Stimulated activated CD4-positive, alpha-beta T cell treated with anti-CD3 and anti-CD28 coated beads, Interleukin-12 subunit alpha, Interleukin-12 subunit beta, amount 100 ng/mL, for 48 hours (primary cell): ENCODE measurements at places on chromosomes 5 and 9.

DNA sequence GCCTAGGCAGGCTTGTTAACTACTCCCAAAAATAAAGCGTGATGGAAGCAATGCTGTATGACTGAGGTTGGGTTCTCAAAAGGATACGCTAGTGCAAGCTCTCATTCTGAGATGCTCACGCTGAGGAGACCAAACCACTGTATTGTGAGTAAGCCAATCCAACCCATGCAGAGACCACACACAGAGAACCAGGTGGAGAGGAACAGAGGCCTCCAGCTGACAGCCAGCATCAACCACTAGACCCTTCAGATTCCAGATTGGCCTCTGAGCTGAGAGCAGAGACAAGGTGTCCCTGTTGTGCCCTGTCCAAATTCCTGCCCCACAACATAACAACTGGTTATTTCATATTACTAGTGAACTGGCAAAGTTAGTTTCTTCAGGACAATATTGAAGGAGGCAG, 4.5 kb downstream of the TSTD2 start:
- no peak for DNase-seq

GRCh38 chr9:5630081-5630507, 1.2 kb downstream of the RIC1 start:
- no peak for DNase-seq

- peak; percentile 72 for DNase-seq
These were observed 12.5 kb downstream of the OR2S2 start for GRCh38 chr9:35945341-35946018.

GRCh38 chr5:140402258-140403074, 833 bp downstream of the ANKHD1 start:
- DNase-seq: peak; percentile 40

DNA sequence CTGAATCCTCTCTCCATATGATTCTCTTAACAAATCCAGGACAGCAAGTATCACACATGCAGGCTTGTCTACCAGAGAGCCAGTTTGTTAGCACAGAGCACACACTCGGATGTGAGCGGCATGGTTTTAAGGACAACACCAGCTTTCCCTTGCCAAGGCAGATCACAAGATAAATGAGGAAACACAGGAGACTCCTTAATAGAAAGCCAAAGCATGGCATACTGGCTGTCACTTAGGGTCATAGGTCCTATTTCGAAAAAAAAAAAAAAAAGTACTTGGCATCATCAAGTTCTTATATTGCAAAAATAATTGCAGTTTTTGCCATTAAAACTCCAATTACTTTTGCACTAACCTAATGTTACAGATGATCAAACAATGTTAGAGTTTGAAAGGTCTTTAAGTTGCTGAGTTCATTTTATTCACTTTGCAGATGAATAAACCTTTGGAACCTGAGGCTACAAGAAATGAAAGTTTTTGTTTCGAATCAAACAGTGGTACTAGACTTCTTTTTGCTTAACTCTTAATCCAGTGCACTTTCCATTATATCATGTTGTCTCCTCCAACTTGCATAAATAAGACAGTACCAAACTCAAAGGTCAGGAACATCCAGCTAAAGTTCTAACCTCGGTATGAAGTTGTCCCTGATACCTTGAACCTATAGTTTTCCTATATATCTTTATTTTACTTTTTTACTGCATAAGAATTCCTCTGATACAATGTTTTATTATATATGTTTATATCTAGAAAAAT, 138.5 kb downstream of the MPDZ start:
- no peak for DNase-seq

DNA sequence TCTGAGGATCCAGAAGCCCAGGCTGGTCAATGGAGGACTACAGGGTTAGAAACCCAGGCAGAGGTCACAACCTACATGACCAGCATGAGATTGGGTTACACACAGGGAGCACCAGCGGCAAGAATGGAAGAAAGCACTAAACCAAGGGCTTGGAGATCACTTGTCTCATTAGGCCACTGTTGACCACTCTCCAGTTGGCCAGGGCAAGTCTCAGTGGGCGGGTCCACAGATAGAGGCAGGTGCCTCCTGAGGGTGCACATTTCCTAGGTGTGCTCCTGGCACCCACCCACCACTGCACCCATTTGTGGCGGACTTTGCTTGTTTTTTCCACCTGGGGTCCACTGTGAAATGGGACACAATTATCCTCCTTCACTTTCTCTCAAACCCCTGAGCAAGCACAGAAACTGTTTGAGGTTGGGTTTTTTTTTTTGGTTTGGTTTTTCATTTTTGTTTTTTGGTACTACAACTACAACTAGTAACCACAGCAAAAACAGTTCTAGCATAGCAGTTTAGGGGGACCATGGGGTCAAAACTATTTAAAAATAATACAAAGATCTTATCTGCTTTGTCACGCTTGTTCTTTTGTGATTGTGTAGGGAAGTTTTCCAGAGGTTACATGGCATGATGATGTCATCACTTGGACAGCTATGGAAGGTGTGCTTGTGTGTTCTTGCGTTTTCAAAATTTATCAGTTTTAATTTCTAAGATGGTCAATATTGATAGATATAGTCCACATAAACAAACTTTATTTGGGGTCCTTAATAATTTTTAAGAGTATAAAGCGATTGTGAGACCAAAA, 6.1 kb downstream of the NPR2 start:
- no peak for DNase-seq

- DNase-seq: no peak
These were observed 28.9 kb downstream of the HSPB3 start for GRCh38 chr5:54484219-54484894.

DNA sequence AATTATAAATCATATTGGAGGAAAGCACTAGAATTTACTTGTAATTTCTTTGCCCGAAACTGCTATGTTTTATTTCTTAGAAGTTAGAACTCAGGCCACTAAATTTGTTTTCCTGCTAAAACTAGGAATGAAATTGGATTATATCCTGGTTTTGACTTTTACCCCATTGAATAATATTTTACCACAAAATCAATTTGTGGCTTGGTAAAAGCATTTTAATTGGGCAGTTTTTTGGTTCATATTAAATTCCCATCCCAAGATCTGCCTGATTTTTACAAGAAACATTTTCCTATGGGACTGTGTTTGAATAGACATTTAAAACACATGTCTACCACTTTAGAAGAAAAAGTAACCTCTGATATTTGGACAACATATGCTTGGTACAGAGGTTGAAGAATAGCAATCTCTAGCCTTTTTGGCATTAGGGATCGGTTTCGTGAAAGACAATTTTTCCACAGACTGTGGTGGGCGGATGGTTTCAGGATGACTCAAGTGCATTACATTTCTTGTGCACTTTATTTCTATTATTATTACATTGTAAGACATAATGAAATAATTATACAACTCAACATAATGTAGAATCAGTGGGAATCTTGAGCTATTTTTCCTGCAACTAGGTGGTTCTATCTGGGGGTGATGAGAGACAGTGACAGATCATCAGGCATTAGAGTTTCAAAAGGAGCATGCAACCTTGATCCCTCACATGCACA, 565.6 kb downstream of the PRR16 start:
- DNase-seq: no peak

DNA sequence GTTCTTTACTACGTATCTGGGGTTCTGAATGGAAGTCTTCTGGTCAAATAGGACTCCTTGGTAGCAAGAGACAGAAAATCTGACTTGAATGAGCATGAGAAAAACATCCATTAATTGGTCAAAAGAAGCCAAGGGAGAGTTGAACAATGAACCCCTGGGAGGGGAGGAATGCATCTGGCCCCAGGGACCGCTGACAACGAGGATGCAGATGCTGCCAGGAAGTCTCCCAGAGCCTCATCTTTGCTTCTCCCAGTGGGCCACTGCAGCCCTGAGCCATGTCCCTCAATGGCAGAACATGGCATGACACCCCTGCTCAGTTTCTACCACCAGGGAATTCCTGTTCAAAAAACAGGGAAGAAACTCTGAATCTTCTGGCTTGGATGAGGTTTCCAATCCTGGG, 50.5 kb upstream of the ICE1 start:
- no peak for DNase-seq

DNA sequence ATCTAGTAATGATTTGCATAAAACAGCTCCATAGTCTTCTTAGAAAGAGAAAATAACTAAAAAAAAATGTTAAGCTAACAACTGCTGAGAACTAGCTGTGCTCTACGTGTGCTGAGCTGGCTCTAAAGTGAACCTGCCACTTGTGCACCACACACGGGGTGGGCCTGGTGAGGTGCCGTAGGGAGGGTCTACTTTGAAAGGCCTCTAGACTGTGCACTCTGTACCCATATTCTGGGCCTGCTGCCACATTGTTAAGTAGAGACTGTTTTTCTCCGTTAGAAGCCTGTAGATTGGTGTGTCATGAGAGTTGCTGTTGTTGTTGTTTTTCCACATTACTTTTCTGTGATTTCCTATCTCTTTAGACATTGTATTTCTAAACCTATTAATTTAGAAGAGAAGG, 93.9 kb downstream of the CD180 start:
- DNase-seq: no peak

- DNase-seq: no peak
These were observed 836.6 kb upstream of the C9orf72 start for GRCh38 chr9:28409919-28410318.

DNA sequence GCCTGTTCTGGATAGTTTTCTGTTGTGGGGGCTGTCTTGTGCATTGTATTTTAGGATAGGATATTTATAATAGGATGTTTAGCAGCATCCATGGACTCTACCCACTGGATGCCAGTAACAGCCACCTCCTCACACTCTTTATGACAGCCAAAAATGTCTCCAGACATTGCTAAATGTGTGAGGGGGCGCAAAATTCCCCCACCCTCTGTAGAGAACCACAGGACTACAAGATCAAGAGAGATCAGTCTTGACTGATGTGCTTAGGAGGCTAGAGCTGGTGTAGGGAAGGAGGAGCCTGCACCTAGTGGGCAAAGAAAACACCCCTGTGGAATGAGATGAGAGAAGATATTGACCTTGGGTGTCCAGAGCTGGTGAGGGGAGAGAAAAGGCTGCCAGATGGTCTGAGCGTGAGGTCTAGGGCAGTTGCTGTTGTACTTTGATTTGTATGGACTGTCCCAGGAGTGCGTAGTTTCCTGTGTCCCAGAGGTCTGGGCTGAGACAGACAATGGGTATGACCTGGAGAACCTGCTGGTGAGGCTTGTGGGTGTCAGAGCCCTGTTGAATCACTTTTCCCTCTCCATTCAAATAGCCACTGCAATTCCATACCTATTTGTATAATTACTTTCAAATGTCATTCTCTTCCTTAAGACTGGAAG, 16.3 kb downstream of the DAPK1 start:
- DNase-seq: no peak

GRCh38 chr5:23411994-23412393, 95.4 kb upstream of the PRDM9 start:
- no peak for DNase-seq

DNA sequence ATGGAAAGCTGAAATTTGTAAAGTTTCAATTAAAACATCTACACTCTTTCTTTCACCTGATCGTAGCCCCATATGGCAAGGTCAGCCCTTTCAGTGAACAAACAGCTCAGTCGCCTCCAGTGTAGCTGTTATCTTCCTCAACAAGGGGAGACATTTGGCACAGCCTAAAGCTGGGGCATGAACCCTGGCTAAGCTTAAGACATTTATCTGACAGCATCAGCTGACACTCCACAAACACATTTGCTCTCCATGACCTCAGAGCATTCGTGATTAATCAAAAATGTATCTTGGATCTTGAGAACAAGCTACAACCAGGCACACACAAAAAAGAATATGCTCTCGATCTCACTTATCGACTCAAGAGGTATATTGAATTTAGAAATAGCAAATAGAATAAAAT, 67.3 kb downstream of the POU5F2 start:
- no peak for DNase-seq

DNA sequence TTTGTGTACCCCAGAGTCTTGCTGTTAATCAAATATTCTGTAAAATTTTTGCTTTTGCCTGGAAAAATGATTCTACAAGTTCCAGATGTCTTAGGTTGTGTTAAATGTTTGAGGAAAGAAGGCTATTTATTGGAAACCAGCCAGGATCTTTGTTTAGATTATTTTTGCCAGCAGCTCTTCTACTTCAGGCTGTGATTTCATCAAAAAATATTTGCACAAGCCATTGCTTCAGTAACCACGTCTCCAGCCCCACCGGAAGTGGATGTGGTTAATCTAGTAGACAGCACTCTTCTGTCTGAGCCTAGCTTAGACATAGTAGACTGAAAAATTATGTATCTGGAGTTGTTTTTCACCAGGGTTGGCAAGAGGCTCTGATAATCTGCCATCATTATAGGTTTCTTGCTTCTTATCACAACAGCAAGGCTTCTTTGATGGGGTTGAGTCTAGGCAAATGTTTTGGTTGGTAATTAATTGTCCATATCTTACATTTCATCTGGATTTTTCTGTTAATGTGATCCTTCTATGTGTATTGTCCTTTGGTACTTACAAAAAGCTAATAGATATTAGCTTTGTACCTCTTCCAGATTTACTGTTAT, 17.1 kb downstream of the KCTD16 start:
- DNase-seq: peak; percentile 48

DNA sequence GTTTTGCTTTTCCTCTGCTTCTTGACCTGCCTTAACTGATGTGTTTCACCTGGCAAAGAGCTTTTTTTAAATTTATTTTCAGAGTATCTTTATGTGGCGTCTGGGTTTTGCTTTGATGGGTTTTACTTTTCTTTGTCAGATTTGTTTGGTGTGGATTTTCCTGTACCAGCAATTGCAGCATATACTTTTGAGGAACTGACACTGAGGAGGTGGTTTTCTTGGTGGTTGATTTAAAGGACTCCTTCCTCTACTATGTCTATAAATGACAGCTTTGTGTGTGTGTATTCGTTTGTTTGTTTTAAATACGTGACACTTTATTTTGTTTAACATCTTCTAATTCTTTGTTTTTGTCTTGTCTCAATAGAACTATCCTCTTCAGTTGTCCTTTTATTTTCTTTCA, 1071.9 kb upstream of the ARRDC3 start:
- no peak for DNase-seq

DNA sequence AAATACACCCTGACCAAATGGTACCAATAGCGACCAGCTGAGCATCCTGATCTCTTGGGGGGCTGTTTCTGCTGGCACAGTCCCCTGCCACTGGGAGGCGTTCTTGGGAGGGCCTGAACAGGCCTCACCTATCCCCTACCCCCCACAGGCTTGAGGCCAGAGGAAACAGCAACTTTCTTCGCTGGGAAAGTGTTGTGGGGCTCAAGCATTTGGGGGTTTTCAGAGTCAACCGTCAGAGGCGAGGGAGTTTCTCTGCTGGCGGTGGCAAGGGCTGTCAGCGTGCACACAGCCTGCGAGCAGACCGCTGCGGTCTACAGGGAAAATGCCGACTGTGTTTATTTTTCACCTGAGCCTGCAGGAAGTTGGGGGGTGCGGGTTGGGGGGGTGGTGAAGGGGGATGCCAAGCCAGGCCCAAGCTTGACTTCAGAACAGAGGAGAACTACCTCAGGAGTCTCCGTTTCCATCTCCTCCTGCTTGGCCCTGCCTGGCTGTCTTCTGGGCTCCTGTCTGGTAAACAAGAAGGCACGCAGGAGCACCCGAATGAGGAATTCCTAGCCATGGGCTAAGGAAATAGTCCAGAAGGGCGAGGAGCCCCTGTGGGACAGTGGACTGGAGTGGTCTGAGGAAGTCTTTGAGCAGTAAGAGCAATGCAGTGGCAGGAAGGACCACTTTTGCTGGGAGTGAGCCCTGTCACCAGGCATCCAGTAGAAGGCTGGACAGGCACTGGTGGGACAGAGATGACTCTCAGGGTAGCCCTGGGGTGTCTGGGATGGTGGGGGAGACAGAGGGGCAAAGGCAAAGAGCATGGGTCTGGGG, 18.1 kb downstream of the TCF7 start:
- peak; percentile 61 for DNase-seq
